ENCODE measurements at places on chromosomes 12 and 14. TPM values are rescaled to one million over a fixed set of nuclear protein-coding genes. Genes with fewer than 3 reads are reported as not detected.
A peak's percentile ranks its signal among the peaks of the same experiment; 100 is the strongest.

DNA sequence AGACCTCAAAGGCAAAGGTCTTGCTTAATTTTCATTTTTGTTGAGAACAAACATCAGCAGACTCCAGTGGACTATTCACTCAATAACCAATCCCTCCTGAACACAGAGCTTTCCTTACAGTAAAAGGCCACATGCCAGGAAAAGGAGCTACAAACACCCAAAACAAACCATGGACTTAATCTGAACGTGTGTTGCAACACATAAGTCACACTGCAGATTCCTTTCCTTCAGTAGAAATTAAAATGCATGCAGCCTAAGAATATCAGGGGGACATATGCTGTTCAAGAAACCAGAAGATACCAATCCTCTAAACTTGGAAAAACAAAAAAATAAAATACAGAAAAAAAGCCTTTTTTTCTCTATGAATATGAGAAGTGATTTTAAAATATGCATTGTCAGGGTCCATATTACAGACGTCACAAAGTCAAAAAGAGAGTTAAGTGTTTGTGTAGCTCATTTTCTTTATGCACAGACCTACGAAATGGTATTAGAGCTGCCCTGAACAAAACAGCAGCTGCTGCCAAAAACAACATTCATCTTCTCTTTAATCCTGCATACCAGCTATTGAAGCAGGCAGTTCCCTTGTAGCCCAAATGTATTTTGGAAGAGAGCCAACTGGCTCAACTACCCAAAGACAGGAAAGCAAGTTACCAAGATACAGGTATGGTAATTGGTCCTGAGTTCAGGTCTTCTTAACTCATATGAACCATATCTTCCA, 26.2 kb downstream of the KITLG start:
- no peaks in the 10 kb centered on the region for H3K27me3 ChIP-seq
- H3K27ac ChIP-seq: peak overlapping the region; percentile 3
- DNase-seq: peak; percentile 77
- H3K4me1 ChIP-seq: peaks cover 12% of the 10 kb centered on the region
- H3K36me3 ChIP-seq: no peaks in the 10 kb centered on the region

Gene GUCY2C
- 0.09 TPM for total RNA-seq

DNA sequence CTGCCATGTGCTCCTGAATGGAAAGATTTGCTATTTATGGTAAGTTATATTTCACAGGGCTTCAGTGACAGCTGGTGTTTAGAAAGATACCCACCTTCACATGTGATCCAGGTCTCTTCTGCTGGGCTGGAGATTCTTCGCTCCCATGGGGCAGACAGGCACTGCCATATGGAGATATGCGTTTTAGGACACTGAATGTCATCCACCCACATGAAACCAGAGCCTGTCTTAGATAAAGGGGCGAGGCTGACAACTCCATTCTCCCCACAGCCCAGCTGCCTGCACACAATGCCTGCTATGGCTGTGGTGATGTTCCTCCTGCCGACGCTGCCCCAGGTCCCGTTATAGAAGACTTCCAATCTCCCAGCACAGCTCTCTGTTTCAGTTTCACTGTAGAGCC, 69.4 kb downstream of the ACSM4 start:
- peaks cover 2% of the 10 kb centered on the region for H3K36me3 ChIP-seq
- H3K4me3 ChIP-seq: no peak overlapping the region
- DNase-seq: no peak

DNA sequence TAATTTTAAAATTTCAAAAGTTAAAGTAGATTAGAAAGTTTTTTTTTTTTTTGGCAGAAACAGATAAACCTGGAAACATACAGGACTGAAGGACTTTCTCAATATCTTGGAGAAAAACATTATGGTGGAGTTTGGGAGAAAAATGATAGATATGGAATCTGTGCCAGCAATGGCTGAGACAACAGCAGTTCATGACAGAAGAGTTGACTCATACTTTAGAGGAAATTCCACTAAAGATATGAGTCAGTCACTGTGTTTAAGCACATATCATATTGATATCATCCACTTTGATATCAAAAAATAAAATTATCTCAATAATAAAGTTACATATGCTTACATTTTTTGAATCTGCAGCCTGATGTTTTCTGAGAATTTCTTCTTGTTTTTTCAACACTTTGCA, 193.9 kb upstream of the OR4E1 start:
- no peak overlapping the region for H3K4me3 ChIP-seq
- no peaks in the 10 kb centered on the region for H3K36me3 ChIP-seq
- no peaks in the 10 kb centered on the region for H3K27me3 ChIP-seq
- H3K4me1 ChIP-seq: peaks cover 3% of the 10 kb centered on the region

Gene FAM186B
- total RNA-seq: 0.57 TPM

All from astrocyte (in vitro differentiated cells and primary cell).